ENCODE measurements at places on chromosomes 5 and 9.
A peak's percentile ranks its signal among the peaks of the same experiment; 100 is the strongest.

DNA sequence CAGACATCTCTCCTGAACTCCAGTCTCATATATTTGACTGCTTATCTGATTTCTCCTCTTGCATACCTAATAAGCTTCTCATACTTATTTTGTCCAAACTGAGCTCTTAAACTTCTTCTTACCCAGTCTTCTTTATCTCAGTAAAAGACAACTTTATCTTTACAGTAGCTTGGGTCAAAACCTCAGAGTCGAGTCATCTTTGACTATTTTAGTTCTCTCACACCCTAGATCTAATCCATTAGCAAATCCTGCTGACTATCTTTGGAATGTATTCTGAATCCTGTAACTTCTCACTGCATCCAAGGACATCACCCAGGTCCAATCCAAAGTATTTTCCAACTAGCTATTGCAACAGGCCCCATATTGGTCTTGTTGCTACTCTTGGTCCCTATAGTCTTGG lies 11.8 kb upstream of the JAK2 start:
- no peak for DNase-seq

- no peak for DNase-seq
These were observed 136.4 kb downstream of the SEMA5A start for GRCh38 chr5:9409413-9409960.

DNA sequence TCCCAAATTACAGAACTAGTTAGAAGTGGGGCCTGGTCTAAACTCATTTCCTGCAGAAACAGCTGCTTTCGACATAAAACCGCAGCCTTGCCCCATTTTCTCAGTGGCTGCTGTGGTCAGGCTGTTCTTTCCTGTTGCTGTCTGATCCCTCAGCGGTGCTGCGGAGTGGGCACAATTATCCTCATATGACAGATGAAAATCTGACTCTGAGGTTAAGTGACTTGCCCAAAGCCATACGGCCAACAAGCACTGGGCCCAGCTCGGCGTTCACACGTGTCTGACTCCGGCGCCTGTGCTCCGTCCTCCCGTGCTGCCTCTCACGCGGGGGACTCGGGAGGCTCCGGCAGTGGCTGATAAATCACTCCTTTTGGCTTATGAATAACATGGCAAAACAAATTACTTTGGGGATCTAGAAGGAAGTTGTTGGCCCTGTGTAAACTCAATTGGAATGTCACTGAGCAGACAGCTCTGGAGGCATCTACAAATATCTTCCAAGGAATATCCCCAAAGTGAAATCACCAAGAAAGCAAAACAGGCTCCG lies 142.6 kb upstream of the LMX1B start:
- no peak for DNase-seq

DNA sequence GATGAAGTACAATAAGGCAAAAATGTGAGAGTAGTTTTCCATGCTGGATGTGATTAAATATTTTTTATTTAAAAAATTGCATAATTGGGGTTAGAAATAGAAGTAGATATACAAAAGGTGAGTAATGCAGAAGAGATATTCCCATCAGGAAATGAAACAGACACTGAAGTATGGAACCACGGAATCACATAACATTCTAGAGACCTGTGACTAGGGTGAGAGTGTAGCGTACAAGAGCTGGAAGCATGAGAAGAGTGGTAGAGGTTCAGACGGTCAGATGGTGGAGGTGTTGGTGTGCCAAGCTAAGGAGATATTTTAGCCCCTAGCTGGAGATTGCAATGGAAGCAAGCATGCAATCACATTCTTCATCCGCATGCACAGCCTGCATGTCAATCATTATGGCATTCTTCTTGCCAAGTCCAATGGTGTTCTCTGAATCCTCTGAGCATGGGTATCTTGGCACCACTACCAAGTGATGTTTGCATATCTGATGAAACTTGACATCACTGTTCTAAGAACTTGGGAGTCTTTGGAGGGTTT lies 587.8 kb downstream of the PSAT1 start:
- DNase-seq: no peak

- no peak for DNase-seq
These were observed 29.3 kb downstream of the SLC1A1 start for GRCh38 chr9:4519604-4520003.

- no peak for DNase-seq
These were observed 98.9 kb downstream of the F2RL2 start for GRCh38 chr5:76524101-76524835.

DNA sequence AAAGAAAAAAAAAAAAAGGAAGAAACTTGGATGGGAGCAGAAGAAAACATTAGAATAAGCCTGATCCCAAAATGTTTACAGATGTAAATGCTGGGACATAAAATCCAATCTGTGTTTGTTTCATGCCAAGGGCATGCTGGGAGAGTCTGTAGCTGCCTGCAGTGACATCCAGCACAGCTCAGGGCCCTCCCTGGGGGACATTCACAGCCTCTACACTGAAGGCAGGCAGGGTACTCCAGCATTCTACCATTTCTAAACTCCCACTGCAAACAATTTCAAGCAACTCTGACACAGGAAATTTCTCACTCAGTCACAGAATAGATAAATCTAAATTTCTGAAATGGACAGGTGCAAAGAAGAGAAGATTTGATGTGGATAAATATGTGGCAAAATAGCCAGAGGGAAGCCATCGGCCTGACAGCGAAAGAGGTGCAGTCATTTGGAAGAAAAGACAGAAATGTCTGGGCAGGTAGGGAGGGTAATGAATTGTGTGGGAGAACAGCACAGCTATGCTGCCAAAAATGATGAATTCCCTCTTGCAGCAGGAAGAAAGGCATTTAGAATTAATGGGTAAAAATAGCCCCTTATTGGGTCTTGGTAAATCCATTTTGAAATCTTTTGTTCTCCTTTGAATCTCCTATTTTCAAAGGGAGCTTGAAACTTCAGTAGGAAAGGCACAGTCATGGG lies 199.4 kb downstream of the MED10 start:
- DNase-seq: no peak

DNA sequence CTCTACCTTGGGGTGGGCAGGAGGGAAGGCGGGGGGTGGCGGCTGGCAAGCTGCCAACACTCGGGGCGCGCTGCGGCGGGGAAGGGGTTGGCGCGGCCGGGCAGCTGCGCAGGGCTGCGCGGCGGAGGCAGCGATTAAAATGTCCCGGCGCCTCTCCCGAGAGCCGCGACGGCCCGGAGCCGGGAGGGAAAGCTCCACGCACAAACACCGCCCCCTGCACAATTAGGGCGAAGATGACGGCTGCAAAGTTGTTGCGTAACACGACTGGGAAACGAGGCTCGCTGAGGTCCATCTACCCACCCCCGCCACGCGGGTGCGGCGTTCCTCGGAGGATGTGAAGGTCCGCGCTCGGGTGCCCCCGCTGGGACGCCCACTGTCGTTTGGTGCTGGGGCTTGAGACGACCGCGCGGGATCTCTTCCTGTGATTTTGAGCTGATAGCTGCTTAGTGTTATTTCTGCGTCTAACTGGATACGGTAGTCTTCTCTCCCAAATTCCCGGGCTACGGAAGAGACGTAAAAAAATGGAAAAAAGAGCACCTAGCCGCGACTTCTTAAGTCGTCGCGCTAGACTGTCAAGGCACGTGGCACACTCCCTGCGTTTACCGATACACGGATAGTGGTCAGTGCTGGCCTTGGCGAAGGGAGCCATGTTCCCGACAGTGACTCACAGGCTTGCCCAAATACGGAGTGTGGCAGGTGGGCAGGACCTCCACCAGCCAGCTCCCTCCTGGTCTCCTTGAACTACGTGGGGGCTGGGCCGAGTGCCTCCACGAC lies 958 bp upstream of the NFIL3 start:
- peak; percentile 22 for DNase-seq

- no peak for DNase-seq
These were observed 77.3 kb upstream of the MAN2A1 start for GRCh38 chr5:109612278-109612905.

DNA sequence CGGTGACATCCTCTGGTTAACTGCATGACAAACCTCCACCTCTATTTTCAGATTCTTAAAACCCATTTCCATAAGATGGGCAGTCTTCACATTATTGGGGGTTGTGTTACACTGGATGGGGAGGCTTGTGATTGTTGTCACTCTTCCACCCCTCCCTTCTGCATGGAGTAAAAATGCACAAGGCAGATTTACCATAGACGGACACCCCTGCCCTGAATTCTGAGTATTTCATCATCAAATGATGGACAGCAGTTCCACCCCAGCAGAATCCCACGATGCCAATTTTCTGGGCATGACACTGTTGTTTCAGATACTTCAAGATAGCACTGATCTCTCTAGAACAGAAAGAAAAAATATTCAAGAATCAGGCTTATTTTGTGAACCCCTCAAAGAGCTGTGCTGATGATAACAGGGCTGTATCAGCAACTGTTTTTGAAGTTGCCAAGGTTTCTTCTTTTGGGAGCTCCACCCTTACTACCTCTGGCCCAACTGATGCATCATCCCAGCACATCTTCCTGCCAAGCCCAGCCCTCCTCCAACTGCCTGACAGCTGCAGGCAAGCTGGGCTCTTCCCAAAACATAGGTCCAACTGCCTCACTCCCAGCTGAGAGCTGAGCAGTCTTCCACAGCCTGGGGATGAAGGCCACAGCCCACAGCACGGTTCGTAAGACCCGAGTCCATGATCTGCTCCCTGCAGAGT lies 21.4 kb downstream of the CMBL start:
- DNase-seq: peak; percentile 53

- DNase-seq: no peak
These were observed 83.5 kb upstream of the BOD1 start for GRCh38 chr5:173699966-173700365.

DNA sequence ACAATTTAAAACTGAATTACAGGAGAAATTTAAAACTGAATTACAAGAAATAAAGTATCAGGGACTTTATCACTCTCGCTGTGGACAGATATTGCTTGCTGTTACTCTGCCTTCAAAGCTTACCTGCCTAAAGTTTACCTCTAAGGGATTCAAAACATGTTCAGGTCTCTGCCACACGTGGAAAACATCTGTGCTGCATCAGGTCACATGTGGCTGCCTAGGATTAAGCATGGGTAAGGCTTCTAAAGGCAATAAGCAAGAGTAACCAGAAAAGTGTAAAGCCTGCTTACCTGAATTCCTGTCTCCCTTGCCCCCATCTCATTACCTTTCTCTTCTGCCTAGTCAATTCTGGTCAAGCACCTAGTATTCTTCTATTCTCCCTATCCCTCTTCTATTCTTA lies 18.9 kb downstream of the MINAR2 start:
- DNase-seq: no peak
